ENCODE measurements at places on chromosomes 7 and 10. TPM values are rescaled to one million over a fixed set of nuclear protein-coding genes. Genes with fewer than 3 reads are reported as not detected.

GRCh38 chr7:116284390-116284789 lies 74.1 kb downstream of the TES start:
- H3K27me3 ChIP-seq: no peaks in the 10 kb centered on the region
- H3K36me3 ChIP-seq: no peaks in the 10 kb centered on the region
- no peak for DNase-seq

GRCh38 chr10:34031400-34031799 lies 696.9 kb upstream of the NRP1 start:
- H3K4me1 ChIP-seq: peaks cover 10% of the 10 kb centered on the region
- no peak overlapping the region for H3K4me3 ChIP-seq
- H3K36me3 ChIP-seq: no peaks in the 10 kb centered on the region
- peak; percentile 88 for DNase-seq

- no peaks in the 10 kb centered on the region for H3K4me1 ChIP-seq
- no peak overlapping the region for H3K4me3 ChIP-seq
- H3K27ac ChIP-seq: no peak overlapping the region
- no peak for DNase-seq
Measured at GRCh38 chr7:55006499-55006898, 12.3 kb upstream of the EGFR start.

Gene CHST15
- 19.7 TPM for polyA plus RNA-seq

Gene ANKRD7
- polyA plus RNA-seq: 0.44 TPM

GRCh38 chr7:23299770-23300300 lies 696 bp downstream of the MALSU1 start:
- H3K4me3 ChIP-seq: peak overlapping the region; percentile 92
- H3K36me3 ChIP-seq: peaks cover 9% of the 10 kb centered on the region
- no peaks in the 10 kb centered on the region for H3K27me3 ChIP-seq
- H3K4me1 ChIP-seq: peaks cover 20% of the 10 kb centered on the region

GRCh38 chr7:132087421-132087820 lies 488.8 kb downstream of the PLXNA4 start:
- DNase-seq: no peak
- no peak overlapping the region for H3K27ac ChIP-seq
- H3K4me3 ChIP-seq: no peak overlapping the region
- no peaks in the 10 kb centered on the region for H3K36me3 ChIP-seq
- H3K4me1 ChIP-seq: peaks cover 3% of the 10 kb centered on the region

DNA sequence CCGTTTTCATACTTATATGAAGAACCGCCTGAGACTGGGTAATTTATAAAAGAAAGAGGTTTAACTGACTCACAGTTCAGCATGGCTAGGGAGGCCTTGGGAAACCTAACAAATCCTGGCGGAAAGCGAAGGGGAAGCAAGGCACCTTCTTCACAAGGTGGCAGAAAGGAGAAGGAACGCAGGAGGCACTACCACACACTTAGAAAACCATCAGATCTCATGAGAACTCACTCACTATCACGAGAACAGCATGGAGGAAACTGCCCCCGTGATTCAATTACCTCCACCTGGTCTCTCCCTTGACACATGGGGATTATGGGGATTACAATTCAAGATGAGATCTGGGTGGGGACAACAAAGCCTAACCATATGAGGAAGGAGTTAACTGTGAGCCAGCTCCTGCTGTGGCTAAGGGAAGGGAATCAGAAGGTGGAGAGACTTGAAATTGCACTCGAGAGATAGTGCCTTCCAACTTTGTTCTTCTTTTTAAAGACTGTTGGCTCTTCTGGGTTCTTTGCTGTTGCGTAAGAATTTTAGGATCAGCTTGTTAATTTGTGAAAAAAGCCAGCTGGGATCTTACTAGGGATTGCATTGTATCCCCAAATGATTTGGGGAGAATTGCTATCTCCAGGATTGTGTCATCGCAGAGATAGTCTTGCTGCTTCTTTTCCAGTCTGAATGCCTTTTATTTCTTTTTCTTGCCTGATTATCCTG lies 21.0 kb downstream of the OPTN start:
- no peaks in the 10 kb centered on the region for H3K4me1 ChIP-seq
- no peak for DNase-seq
- H3K27ac ChIP-seq: no peak overlapping the region
- no peaks in the 10 kb centered on the region for H3K27me3 ChIP-seq
- no peak overlapping the region for H3K4me3 ChIP-seq
- H3K36me3 ChIP-seq: peaks cover 27% of the 10 kb centered on the region

DNA sequence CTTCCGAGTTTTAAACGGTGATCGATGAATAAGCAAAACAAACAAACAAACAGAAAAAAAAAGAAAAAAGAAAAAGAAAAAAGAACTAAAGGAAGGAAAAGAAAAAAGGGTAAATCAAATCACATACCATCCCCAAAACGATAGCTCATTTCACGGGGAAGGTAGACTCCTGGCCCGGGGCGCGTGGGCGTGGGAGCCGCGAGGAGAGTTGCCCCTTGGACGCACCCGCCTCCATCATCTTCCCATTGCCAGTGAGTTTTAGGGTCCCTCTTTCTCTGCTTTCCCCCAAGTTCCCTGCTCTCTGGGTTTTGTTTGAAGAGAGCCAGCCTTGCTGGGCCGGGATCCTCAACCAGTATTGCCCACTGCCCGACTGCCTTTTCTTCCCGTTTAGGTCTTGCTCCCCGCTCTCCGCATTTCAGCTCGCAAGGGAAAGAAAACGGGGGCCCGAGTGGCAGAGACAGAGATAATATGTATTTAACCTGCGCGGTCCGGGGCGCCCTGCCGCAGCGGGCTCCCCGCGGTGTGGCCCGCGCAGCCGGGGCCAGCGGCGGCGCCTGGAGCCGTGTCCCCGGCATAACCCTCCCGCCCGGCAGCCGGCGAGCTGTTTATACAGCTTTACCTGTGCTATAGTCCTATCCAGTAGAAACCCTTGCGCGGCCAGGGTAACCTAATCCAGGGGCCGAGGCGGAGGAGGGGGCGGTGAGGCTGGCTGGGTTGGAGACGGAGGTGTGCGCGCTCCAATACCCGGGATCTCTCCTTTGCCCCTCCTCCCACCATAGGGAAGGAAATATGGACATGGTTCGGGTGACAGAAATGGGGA lies 5.2 kb upstream of the GATA3 start:
- no peak for DNase-seq
- H3K4me3 ChIP-seq: no peak overlapping the region
- H3K36me3 ChIP-seq: no peaks in the 10 kb centered on the region
- H3K27me3 ChIP-seq: peaks cover 100% of the 10 kb centered on the region
- H3K4me1 ChIP-seq: peaks cover 54% of the 10 kb centered on the region
- H3K27ac ChIP-seq: no peak overlapping the region

- peak overlapping the region; percentile 54 for H3K27ac ChIP-seq
- no peaks in the 10 kb centered on the region for H3K36me3 ChIP-seq
- DNase-seq: no peak
- H3K4me1 ChIP-seq: peaks cover 39% of the 10 kb centered on the region
- no peaks in the 10 kb centered on the region for H3K27me3 ChIP-seq
- no peak overlapping the region for H3K4me3 ChIP-seq
Measured at GRCh38 chr7:22442187-22442881, 57.7 kb downstream of the STEAP1B start.

Gene GRID2IP
- polyA plus RNA-seq: 0.06 TPM

Data from muscle of leg (tissue), 16 donors.